ENCODE measurements at places on chromosomes 11 and 22. TPM values are rescaled to one million over a fixed set of nuclear protein-coding genes. Genes with fewer than 3 reads are reported as not detected.

EXPH5 gene
- total RNA-seq: 8.6 TPM

C11orf91 gene
- total RNA-seq: not detected

LGALS12 gene
- total RNA-seq: not detected

SLC22A9 gene
- not detected for total RNA-seq

KCNQ1 gene
- 23.5 TPM for total RNA-seq

HEPHL1 gene
- total RNA-seq: not detected

FKBP2 gene
- 28.9 TPM for total RNA-seq

TSPAN18 gene
- total RNA-seq: 1.3 TPM

CECR2 gene
- total RNA-seq: 0.14 TPM

CPSF7 gene
- 175 TPM for total RNA-seq

SYCE3 gene
- total RNA-seq: not detected

C11orf86 gene
- not detected for total RNA-seq

MLC1 gene
- 0.16 TPM for total RNA-seq

BTBD18 gene
- 0.30 TPM for total RNA-seq

LDHAL6A gene
- not detected for total RNA-seq

SPDYC gene
- not detected for total RNA-seq

DNA sequence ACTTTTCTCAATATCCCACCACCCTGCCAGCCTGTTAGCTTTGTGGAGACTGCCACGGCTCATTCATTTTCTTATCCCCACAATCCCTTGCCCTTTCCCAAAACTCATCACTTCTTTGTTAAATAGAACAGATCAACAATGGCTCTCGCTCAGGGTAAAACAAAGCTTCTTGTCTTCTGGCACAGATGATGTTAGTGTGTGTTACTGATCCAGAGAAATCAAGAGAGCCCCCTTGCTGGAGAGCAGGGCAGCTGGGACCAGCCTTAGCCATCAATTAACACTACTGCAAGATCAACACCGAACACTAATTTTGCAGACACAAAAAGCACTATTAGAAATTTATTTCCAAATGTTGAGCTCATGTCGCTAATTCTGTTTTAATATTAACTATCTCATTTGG is 420.9 kb downstream of the TENM4 start:
- no peak for DNase-seq

GRCh38 chr11:78295991-78296930 is 107.5 kb downstream of the USP35 start:
- no peak for DNase-seq

- peak; percentile 38 for DNase-seq
These were observed 59.2 kb downstream of the CACNG2 start for GRCh38 chr22:36644333-36644757.

DNA sequence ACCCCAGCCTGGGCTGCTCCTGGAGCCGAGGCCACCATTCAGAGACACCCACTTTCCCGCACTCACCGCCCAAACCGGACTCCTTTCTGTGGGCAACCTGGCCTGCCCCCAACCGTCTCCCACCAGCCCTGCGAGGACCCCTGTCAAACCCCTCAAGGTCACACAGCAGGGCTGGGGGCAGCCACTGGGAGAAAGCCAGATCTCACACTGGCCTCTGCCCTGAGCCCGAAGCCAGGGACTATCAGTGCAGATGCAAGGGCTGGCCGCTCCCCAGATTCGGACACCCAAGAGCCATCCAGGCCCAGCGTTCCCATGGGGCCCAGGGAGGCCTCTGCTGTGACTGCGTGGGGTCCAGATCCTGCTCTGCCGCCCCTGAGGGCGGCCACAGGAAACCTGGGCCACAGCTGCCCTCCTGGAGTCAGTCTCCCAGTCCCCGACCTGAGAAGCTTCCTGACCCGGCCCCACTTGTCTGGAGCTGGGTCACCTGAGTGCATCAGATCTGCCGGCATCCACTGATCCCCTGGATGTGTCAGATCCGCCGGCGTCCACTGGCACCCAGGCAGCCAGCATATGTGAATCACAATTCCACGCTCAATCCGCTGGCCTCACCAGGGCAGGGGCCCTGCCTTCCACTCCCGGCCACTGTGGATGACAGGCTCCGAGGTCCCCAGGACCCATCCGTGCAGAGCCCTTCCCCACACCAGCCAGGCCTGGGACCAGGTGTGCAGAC is 139.7 kb downstream of the BRD1 start:
- DNase-seq: no peak

GRCh38 chr11:84902445-84902844 is 724.7 kb downstream of the DLG2 start:
- no peak for DNase-seq

- peak; percentile 13 for DNase-seq
These were observed 32.4 kb downstream of the EIF3F start for GRCh38 chr11:8019314-8020243.

- DNase-seq: no peak
These were observed 2.7 kb downstream of the SIK3 start for GRCh38 chr11:117095284-117096161.

DNA sequence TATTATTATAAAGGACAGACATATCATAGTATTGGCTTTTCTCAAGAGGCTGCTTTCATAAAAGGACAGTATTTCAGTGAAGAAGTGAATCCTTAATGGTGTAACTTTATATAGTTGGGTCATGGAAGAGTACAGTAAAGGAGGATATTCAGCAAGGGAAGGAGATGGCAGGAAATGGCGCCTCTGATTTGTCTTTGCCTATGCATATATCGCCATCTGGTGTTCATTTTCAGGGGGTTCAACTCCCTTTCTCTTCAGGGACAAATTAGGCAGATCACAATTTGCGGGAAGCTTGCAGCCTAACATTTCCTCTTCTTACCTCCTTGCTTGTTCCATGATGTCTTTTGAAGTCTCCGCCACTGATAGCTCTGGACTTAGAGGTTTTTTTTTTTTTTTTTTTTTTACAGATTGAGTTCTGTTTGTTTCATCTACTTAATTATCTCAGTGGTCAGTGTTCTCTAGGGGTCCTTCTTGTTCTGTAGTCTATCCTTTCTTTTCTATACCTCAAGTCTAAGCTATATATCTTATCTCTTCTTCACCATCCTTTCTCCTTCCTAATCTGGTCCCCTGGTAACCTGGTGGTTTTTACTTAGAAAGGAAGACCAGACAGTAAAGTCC is 21.8 kb upstream of the RRM1 start:
- DNase-seq: peak; percentile 59

DNA sequence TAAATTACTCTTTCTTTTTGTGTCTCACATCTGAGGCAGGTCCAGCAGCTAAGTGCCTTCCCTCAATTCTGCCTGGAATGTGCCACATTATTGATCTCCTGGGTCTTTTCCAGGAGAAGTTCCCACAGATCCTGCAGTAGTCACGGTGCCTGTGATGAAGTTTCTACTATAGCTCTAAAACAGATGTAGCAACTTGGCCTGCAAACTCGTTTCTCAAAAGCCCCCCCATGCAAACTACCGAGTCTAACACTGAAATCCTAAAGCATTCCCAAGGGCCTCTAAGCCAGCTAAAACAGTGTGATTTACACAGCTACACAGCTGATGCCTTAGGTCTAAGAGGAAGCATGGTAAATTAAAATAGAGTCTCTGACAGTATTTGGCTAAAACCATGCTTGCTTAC is 54.3 kb downstream of the DDI1 start:
- no peak for DNase-seq

DNA sequence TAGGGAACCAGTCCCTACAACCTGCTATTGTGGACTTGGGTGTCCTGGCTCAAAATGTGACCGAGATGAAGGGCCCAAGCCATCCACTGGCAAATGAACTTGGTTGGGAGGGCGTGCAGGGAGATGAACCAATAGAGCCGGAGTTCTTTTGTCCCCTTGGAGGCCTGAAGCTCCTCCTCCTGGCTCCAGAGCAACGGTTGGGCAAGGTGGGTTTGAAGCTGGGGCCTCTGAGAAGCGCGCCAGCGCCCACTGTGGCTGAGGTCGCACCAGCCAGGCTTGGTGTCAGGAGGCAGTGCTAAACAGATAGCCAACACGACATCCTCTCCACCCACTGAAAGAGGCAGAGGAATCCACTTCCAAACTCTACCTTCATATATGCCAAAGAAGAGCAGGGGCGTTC is 36.0 kb upstream of the PACSIN2 start:
- no peak for DNase-seq

- no peak for DNase-seq
These were observed 23.5 kb downstream of the FZD4 start for GRCh38 chr11:86931548-86932258.

DNA sequence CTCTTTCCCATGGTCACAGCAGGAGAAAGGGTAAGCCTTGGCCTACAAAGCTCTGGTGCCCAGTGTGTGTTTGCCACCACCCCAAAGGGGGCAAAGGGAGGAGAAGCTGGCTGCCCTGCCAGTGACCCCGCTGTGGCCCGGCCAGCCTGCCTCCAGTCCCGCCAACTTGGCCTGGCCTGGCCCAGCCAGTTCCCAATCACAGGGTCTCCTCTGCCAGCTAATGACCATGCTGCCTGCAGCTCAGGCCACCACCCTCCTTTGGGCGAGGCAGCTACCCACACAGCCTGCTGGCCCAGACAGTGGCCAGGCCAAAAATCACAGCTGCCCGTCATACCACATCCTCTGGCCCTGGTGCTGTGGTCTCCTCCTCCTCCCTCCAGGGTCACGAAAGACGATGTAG is 5.1 kb downstream of the GDPD5 start:
- DNase-seq: no peak

GRCh38 chr11:60995798-60996197 is 24.3 kb downstream of the CD6 start:
- no peak for DNase-seq

- DNase-seq: no peak
These were observed 6.7 kb downstream of the CASTOR1 start for GRCh38 chr22:30282616-30283046.

DNA sequence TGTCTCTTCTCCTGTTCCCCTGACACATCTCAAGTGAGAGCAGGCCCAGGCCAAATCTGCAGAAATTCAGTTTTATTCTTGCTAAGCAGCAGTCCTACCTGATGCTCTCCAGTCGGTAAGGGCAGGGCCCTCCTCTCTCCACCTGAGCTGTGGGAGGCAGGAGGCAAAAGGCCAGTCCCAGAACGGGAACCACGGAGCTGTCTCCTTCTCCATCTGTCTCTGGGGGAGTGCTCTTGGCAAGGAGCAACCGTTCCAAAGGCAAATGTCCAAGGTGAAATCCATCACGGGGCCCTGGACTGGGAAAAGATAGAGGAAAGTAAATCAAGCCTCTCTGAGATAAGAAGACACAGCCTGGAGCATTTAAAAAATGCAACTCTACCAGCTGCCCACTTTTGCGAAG is 65.2 kb upstream of the CDON start:
- no peak for DNase-seq

GRCh38 chr22:44646668-44647067 is 55.3 kb upstream of the PRR5 start:
- DNase-seq: no peak

DNA sequence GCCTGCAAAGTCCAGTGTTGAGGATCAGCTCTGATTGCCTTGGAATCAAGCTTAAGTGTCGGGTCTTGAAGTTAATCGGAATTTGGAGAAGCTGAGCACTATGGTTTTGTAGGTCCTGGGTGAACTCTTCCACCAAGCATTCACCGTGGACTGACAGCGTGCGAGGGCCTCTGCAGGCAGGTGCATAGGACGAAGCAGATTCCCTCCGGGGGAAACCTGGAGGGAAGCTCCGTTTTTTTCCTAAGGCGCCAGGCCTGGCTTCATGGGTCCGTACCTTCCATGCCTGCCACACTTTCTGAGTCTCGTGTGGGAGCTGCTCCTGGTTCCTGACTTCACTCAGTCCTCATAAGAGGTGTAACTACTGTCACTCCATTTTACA is 170.1 kb downstream of the CRYBB2 start:
- DNase-seq: no peak

- no peak for DNase-seq
These were observed 22.6 kb upstream of the IRAG1 start for GRCh38 chr11:10716122-10716521.

- no peak for DNase-seq
These were observed 29.3 kb downstream of the KIAA0930 start for GRCh38 chr22:45211435-45211834.

- no peak for DNase-seq
These were observed 39.2 kb upstream of the NFAM1 start for GRCh38 chr22:42471441-42471840.

DNA sequence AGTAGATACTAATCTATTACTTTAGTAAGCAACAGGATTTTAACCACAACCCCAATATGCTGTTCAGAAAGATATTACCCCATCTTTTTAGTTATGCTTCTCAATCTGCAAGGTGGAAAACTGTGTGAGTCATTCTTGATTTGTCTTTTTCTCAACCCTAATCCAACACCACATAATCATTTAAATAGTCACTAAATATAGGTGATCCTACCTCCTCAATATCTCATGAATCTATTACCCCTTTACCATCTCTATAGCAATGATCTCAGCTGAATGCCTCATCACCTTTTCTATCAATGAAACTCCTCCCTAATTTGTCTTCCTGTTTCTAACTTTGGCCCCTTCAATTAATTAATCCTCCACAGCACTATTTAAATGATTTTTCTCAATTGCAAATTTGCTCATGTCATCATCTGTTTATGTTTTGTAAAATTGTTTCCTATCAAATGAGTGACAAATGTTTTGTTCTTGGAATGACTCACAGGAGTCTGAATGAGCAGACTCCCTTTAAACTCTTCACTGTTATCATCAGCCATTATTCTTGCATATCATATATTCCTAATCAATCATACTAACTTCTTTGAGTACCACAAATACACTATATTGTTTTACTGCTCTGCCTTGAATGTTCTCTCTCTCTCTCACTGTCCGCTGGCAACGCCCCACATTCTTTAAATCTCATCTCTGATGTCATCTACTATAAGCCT is 26.1 kb downstream of the SNX19 start:
- DNase-seq: no peak

DNA sequence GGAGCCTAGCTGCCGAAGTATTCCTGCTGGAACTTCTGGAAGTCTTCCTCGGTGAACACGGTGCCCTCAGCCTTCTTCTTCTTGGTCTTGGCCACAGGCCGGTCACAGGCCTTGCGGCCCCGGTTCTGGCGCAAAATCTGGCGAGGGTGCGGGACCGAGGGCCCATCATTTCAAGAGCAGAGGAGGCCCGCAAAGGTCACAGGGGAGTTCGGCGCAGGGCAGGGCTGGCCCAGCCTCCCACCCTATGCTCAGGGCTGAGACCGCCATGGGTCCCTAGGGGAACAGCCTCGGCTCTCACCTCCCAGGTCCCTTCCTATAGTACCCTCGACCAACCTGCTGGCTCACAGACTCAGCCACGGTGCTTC is 3.1 kb downstream of the RPS19BP1 start:
- DNase-seq: no peak

GRCh38 chr11:105429096-105429910 is 180.6 kb upstream of the GRIA4 start:
- DNase-seq: no peak

DNA sequence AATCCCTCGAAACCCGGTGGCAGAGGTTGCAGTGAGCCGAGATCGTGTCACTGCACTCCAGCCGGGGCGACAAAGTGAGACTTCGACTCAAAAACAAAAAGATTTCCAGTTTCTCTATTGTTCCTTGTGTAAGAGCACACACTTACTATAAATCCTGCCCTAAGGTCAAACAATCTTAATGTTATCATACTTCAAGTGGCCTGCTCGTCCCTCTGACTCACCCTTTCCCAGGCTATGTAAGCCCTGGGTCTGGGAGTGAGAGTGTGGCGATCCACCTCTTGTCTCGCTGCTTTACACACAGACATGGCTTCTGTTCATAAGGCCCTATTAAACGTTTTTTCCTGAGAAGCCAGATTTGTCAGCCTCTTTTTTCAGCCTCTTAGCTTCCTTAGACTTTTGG is 24.4 kb upstream of the A4GALT start:
- no peak for DNase-seq
